Hepatocyte (in vitro differentiated cells): ENCODE measurements at places on chromosomes 5 and 9. TPM values are rescaled to one million over a fixed set of nuclear protein-coding genes. Genes with fewer than 3 reads are reported as not detected.

- DNase-seq: no peak
These were observed 158.1 kb downstream of the SLC24A2 start for GRCh38 chr9:19630760-19631159.

GRCh38 chr5:57703721-57704120, 221.1 kb upstream of the ACTBL2 start:
- no peak for DNase-seq

Gene ECSCR
- total RNA-seq: 0.27 and 2.2 TPM in 2 replicates

DNA sequence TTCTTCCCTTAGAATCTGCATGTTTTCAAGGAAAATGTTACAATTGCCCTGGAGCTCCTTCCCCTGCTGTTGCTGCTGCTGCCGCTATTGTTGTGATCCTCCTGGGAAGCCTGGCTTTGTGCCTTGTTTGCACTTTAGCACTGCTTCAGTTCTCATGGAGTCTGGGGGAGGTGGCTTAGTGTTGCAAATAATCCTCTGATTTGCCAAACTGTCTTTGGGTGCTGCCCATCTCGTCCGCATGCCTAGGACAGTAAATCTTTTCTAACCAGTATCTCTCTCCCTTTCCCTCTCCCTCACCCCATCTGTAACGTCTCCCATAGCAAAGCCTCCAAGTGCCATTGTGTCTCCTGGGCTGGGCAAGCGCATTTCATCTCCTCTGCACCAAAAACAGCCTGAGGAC, 30.3 kb downstream of the FAM240B start:
- peak; percentile 66 for DNase-seq

DNA sequence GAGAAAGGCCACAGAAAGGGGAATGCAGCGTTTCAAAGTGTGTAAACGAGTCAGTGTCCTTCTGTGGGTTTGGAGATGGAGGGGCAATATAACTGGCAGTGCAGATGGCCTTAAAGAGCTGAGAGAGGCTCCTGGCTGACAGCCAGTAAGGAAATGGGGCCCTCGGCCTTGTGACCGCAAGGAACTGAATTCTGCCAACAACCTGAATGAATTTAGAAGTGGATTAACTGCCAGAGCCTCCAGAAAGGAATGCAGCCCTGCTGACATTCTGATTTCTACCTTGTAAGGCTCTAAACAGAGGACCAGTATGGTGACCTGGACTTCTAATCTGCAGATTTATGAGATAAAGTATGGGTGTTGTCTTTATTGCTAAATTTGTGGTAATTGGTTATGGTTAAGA, 17.5 kb upstream of the NREP start:
- DNase-seq: peak; percentile 63

Gene NR6A1
- 4.0 and 4.5 TPM in 2 replicates for total RNA-seq

- no peak for DNase-seq
These were observed 1890.7 kb upstream of the NUDT12 start for GRCh38 chr5:105453216-105453807.

- no peak for DNase-seq
These were observed 832.1 kb upstream of the ZNF608 start for GRCh38 chr5:125578551-125578950.

DNA sequence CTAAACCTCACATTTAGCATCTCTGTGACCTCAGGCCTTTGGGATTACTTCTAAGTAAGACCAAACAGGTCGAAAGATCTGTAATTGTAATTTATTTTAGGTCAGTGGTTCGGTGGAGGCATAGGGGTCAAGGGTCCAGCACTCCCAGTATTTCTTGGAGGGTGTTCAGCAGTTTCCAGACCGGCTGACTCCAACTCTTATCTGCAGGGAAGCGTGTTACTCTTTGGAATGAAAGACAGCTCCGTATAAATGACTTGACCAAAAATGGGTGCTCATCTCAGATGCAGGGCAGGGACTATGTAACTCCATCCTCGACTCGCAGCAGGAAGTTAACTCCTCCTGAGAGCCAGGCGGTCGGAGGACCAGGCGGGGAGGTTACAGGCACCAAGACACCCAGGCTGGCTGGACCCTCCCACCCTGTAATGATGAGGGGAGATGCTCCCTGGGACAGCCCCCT, 620 bp upstream of the VPS13A start:
- DNase-seq: no peak

- DNase-seq: peak; percentile 36
These were observed 41.6 kb upstream of the TMEM215 start for GRCh38 chr9:32741706-32742105.

Gene DNAH5
- 0.40 and 0.72 TPM in 2 replicates for total RNA-seq

Gene PNPLA7
- total RNA-seq: 0.56 and 0.77 TPM in 2 replicates

Gene RNF208
- total RNA-seq: 1.6 and 2.3 TPM in 2 replicates

- DNase-seq: no peak
These were observed 55.0 kb downstream of the NSG2 start for GRCh38 chr5:174100490-174100889.

DNA sequence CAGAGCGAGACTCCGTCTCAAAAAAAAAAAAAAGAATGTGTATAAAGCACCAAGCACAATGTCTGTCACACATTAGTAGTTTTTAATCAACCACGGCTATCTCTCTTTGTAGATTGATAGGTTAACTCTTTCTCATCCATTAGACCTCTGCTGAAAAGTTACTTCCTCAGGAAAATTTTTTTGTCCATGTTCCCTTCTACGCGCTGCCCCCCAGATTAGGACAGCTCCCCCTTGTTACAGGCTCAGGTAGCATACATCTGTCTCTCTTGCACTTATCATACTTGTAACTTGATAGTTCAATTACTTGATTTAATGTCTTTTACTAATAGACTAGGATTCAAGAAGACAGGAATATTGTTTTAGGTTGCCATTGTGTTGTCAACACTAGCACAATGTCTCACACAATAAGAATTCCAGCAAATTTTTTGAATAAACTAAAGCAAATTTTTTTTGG, 1.5 kb downstream of the SPDL1 start:
- DNase-seq: no peak

DNA sequence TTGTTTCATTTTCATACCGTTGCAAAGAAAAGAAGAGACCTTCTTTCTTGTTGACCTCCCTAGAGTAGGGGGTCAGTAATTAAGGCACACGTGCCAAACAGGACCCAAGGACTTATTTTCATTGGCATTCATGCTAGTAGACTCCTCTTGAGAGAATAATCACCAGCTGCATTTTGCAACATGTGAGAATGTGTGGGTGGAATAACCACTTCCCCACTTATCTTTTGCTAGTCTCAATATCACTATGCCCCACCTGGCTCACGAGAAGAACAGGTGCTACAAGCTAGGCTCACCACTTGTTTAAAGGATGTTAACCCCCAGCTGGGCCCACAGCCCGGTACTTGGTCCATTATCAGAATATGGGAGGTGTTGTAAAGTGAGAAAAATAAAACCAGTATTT, 460.7 kb upstream of the MEF2C start:
- no peak for DNase-seq

DNA sequence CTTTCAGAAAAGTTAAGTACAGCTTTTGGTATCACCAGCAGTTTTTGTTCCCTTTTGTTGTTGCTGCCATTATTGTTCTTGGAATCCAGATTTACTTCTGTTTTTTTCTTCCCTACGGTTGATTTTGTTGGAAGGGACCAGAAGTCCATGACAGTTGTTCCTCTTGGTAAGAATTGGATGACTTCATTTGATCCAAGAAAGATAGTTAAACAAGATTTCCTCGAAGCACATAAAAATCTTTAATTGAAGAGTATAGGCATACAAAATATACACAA, 65.4 kb downstream of the CDC42SE2 start:
- no peak for DNase-seq

Gene TTC1
- total RNA-seq: 41.8 and 46.9 TPM in 2 replicates

Gene HSPA4
- total RNA-seq: 110 and 122 TPM in 2 replicates

Gene TLE1
- total RNA-seq: 100 TPM in 2 replicates

Gene KCNIP1
- total RNA-seq: 0.43 and 1.5 TPM in 2 replicates

DNA sequence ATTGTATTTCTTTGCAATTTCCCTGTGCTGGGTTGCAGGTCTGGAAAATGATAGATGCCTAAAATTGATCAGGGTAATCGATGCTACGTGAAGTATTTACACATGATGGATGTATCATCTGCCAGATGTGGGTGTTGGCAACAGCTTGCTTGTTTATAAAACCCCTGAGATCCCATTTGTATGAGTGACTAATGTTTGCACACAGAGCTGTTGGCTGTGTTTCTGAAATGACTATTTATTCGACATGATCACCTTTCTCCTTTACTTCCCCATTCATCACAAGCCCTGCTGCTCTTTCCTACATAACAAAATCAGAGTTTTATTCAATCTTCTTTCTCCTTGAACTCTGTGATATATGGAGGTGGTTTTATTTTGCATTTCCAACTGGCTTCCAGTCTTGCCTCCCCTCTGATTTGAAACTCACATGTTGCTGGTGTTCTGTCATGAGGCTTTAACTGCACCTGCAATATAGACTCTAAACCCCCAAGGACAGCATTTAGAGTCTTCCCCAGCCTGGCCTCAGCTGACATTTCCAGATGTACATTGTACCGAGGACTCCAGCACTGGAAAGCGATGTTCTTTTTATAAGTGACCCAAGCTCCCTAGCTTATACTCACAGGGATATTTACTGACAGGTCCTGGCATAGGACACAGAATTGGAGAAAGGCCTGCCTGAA, 50.7 kb upstream of the SHB start:
- DNase-seq: no peak

DNA sequence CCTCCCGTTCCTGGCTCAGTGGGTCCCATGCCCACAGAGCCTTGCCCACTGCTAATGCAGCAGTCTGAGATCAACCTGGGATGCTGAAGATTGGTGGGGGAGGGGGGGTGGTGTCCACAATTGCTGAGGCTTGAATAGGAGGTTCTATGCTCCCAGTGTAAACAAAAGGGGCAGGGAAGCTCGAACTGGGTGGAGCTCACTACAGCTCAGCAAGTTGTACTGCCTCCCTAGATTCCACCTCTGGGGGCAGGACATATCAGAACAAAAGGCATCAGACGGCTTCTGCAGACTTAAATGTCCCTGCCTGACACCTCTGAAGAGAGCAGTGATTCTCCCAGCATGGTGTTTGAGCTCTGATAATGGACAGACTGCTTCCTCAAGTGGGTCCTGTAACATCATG, 885.6 kb upstream of the COX7C start:
- DNase-seq: no peak

DNA sequence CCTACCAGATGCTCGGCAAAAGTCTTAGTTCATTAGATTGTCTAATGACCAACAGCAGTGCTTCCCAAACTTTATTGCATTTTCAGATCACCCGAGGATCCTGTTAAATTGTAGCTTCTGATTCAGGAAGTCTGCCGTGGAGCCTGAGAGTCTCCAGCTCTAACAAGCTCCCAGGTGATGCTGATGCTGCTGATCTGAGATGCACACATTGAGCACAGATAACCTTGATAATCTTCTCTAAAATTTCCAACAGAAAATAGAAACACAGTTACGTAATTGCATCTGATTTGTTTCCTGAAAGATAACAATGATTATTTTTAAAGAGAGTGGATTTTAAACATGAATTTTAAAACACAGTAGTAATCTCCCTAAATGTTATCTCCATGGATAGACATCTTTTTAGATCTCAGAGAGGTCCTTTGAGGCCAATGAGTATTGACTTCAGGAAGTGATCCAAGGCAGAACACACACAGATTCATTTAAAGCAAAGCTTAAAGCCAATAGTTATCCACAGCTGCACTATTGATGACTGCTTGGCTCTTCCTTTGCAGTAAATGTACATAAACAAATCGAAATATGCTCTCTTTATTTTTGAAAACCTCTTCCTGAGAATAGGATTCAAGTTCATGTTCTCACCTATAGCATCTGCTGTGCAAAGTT, 122.8 kb upstream of the TNPO1 start:
- DNase-seq: no peak

DNA sequence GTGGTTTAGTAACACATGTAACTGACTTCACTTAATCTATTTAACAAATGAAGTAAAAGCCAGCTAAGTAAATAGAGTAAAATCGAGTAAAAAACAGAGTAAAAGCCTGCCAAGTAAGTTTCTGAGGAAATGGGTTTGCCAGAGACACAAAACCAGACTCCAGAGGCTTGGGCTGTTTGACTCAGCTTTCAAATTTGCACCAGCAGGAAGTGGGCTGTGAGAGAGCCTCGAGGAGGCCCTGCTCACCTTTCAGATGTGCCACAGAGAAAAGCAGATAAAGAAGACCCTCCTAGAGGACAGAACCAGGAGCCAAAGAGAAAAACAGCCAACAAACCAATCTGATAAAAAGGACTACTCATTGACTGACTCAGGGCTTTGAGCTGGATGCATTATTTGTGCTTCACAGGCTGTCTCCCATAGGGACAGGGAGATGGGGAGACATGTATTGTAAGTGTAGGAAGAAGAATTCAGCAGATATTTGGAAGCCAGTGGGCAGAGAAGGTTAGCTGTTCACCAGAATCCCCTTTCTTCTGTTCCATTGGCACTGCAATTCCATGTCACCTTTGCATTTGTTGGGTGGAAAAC, 14.4 kb upstream of the AMACR start:
- no peak for DNase-seq

DNA sequence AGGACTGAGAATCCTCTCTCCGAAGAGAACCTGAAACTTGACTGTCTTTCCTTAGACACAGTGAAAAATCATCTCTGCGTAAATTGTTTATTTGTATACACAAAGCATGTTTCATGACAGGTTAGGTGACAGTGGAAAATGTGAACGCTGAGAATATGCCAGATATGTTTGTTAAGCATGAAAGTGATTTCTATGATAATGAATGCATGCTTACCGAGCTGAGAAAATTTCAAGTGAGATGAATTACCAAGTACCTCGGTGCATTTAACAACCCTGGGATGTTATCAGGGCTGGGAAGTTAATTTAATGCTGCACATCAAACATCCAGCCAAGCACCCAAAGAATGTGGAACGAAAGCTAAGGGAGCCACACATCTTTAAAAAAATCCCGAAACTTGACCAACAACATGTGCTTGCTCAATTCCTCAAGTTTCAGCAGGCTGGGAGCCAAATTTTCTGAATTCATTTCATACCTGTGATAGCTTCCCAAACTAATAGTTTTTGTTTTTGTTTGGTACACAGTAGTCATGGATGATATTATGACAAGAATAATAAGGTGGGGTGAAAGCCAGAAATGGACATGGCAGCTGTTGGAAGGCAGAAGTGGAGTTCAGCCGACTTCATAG, 336.9 kb downstream of the ARHGEF28 start:
- no peak for DNase-seq

DNA sequence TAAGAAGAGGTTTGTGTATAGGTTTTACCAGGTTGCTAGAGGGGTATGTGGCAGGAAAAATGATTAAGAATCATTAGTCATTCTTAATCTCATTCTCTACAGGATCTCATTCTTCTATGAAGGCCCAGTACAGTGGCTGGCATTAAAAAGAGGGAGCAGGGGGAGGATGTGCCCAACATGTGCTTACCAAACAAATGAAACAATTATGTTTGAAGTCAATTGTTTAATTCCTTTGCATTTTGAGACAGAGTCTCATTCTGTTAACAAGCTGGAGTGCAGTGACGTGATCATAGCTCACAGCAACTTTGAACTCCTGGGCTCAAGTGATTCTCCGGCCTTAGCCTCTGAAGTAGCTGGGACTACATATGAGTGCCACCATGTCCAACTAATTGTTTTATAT, 23.0 kb downstream of the FNIP1 start:
- DNase-seq: no peak
